ENCODE measurements at places on chromosomes 2 and 18.
A peak's percentile ranks its signal among the peaks of the same experiment; 100 is the strongest.

GRCh38 chr2:96823198-96823597, 7.1 kb downstream of the CNNM3 start:
- no peak for DNase-seq

DNA sequence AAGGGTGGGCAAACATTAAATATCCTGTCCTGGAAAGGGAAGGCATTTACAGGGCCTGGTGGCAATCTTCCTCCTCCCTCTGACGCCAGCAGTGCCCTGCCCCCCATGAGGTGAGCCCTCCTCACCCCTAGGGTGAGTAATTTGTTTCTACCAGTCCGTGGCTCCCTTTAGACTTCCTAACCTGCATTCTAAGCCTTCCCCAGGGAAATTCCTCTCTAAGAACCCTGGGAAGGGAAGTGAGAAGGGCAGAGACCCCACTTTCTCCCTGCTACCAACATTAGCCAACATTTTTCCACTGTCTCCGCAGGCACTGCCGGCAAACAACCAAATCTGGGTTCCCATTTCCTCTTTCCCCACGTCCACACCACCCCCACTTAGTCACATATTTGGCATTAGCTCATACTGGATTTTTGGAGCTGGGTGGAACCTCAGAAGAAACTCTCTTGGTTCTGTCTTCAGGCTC, 69.3 kb downstream of the NRP2 start:
- DNase-seq = no peak

- no peak for DNase-seq
These were observed 893.0 kb downstream of the DSC3 start for GRCh38 chr18:30149585-30149984.

- DNase-seq = no peak
These were observed 1.4 kb downstream of the RPRD1A start for GRCh38 chr18:36066001-36066400.

GRCh38 chr18:22921772-22922171, 11.4 kb upstream of the RBBP8 start:
- DNase-seq = no peak

DNA sequence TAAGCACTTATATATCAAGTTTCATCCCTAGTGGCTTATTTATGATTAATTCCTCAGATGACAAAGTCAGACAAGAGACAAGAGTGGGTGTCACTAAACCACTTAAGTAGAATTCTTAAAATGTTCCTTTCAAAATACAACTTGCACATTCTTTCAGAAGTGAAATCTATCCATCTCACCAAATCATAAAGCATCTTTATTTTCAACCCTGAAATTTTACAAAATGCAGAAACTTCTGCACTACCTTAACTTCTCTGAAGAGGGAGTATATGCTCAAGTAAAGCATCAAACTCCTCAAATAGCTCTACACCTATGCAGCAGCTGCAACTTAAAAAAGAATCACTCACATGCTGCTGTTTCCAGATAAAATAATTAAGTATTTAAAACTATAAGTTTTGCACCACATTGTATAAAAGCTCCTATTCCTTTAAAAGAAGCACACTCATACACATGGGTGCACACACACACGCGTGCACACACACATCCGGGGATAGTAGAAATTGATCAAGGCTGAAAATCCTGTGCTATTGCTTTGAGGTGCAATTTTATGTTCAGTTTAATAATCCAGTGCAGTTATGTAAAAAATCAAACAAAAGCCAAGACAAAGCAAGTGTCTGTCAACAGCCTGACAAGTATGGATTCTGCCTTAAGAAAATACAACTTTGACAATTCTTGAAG, 244.5 kb downstream of the TCF4 start:
- peak; percentile 39 for DNase-seq

- no peak for DNase-seq
These were observed 66.1 kb downstream of the LRRFIP1 start for GRCh38 chr2:237693291-237693994.

DNA sequence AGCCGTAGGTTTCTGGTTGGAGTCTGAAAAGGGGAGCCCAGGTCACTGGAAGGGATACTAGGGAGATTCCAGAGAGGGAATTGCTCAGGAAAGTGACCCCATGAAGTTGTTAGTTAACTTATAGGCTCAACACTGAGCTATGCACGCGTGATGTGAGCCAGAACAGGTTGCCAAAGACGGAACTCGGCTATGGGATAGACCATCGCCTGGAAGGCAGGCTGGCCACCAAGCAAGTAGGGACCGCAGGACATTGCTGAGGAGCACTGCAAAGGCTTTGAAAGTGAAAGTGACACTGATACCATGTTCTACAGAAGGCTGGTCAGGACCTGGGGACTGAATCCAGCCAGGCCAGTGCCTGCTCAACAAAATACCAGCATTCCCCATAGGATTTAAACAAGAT, 7.3 kb downstream of the FARP2 start:
- DNase-seq = no peak

GRCh38 chr2:44778671-44779476, 162.6 kb upstream of the SIX3 start:
- no peak for DNase-seq

GRCh38 chr18:31723990-31724711, 36.5 kb downstream of the SLC25A52 start:
- DNase-seq = no peak

DNA sequence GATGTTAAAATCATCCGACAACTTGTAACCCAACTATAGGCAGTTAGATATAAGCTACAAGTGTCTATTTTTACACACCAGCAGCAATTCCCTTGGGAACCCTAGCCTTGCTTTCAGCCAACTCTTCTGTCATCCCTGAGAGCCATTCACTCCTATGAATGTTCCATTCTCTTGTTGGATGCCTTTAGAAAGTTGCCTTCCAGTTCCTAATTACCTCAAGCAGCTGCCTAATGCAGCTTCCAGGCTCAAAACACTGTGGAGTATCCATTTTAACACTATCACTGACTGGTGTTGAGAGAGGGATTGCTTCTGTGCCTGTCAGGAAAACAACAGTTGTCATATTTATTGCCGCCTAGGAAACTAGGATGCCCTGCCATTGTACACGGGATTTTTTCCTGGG, 402.0 kb upstream of the ACVR2A start:
- DNase-seq = peak; percentile 27

DNA sequence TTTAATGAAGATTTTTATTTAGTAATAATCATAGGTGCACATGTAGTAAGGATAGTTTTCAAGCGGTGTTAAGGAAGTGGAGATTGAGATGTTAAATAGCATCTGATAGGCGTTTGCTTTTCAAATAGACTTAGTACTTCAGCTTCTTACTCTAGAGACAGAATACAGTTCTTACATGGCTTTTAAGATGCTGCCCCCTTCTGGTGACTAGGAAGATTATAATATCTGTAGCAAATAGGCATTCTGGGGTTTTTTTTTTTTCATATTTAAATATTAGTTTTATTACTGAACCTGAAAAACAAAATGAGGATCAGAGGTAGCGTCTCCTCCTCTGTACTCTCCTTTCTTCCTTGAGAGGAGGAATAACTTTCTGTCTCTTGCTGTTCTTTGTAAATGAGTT, 100.2 kb downstream of the AGAP1 start:
- peak; percentile 76 for DNase-seq

GRCh38 chr2:86686905-86687304, 33.2 kb upstream of the RMND5A start:
- no peak for DNase-seq

- no peak for DNase-seq
These were observed 1279.9 kb upstream of the NRXN1 start for GRCh38 chr2:52311862-52312261.

GRCh38 chr2:48733067-48733503, 22.4 kb downstream of the LHCGR start:
- no peak for DNase-seq

DNA sequence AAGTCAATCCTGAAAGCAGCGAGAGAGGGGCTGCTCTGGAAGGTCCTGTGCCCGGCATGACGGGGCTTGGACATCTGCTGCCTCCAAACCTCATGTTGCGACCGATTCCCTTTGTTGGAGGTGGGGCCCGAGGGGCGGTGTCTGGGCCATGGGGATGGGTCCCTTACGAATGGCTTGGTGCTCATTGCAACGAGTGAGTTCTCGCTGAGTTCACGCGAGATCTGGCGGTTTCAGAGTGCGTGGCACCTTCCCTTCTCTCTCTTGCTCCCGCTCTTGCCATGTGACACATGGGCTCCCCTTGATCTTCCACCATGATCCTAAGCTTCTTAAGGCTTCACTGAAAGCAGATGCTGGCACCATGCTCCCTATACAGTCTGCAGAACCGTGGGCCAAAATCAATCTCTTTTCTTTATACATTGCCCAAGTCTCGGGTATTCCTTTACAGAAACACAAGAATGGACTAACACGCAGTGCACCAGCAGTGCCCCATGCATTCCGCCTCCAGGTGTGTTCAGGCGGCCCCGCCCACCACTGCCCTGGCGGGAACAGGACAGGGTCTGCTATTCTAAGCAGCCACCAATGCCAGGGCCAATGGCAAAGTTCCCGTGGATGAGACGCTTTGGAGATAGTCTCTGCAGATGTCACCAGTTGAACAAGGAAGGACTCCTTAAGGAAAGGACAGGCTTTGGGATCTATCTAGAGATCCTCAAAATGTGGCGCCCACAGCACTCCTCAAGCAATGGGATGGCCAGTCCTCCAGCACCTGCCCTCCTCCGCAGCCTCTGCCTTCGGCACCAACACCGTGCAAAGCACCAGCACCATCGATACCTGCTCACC, 63.4 kb downstream of the ZNF516 start:
- DNase-seq = no peak

DNA sequence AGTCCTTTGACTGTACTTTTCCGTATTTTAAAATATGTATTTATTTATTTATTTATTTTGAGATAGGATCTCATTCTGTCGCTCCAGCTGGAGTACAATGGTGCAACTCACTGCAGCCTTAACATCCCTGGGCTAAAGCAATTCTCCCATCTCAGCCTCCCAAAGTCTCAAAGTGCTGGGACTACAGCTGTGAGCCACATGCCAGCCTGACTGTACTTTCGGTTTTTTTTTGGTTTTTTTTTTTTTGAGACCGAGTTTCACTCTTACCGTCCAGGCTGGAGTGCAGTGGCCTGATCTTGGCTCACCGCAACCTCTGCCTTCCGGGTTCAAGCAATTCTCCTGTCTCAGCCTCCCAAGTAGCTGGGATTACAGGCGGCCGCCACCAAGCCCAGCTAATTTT, 28.9 kb upstream of the CCNYL1 start:
- DNase-seq = no peak

GRCh38 chr2:78486565-78486964, 538.9 kb upstream of the REG3G start:
- no peak for DNase-seq

DNA sequence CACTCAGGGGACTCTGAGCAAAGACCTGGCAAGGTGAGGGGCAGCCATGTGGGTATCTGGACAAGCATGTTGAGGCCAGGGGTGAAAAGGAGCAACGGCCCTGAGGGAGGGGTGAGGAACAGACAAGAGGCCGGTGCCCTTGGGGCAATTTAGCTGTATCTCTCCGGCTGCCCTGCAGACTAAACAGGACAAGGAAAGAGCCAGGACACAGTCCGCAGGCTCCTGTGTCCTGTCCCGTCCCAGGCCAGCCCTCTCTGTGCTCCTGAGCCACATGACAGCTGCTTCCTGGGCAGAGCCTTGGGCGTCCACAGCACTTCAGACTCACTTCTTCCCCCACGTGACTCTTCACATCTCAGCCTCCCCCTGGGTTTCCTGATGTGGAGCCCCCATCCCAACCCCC, 206.1 kb downstream of the KLHL29 start:
- no peak for DNase-seq

DNA sequence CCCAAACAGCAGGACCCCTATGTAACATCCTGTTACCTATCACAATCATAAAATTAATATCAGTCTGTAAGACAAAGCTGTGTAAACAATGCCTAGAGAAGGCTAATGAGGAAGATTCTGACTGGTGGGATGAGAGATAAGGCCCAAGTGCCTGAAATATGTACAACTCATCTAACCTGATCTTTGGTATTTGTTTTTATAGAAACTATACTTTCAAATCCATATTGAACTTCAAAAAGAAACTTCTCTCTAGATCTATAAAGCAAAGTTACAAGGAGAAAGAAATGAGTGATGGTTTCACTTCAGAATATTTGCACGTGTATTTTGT, 36.1 kb upstream of the ITGA4 start:
- no peak for DNase-seq

DNA sequence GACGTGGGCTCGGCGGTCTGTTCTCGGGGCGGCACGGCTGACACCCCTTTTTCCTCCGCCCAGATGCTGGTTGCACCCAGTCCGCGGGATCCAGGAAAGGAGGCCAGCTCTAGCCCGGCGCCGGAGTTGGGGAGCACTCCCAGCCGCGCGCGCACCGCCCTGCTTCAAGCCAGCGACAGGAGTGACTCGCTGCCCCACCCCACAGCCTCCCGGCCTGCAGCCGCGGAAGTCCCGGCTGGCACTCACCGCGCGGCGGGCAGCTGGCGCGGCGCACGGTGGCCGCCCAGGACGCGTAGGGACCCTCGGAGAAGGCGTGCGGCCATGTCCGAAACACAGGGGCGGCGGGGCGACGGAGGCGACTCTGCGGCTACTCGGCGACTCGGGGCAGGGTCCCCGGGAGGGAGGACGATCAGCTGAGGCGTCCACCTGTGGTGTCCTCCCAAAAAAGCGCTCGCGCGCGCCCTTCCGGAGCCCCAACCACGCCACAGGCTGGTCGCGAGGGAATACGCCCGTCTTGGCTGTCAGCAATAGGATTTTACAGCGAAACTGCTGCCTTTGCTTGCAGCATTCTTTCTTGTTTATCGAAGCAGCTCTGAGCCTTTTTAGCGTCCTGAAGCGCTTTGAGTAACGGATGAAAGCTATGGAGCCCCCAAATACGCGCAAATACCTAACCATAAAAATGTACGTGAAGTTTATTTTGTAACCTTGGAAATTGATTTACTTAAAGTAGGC, at the start of gene ACADL:
Gene ACADL (minus strand): TSS at position 507 of the 732 bp plus-strand sequence. CDS start 184 bp downstream, at position 323.
- DNase-seq = no peak

DNA sequence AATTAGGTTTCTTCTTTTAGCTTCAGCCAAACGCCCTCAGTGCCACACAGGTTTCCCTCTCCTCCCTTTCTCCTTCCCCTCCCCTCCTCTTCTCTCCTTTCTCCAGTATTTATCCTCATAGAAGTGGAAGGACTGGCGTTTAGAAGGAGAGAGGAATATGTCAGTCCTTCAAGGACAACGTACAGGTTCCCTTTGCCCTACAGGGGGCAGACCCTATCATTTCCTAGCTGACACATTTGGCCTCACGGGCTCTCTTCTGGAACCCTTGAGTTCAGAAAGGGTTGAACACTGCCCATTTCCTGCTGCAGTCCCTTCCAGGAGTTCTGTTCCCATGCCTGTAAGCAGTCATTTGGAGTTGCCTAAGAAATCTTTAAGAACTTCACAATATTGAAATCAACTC, 46.1 kb downstream of the CDCA7 start:
- DNase-seq = peak; percentile 10

GRCh38 chr2:162475661-162476060, 131.7 kb downstream of the GCA start:
- DNase-seq = peak; percentile 95

GRCh38 chr2:217724471-217724870, 278.3 kb downstream of the TNS1 start:
- DNase-seq = no peak

GRCh38 chr2:234251326-234252271, 201.1 kb downstream of the SPP2 start:
- no peak for DNase-seq

GRCh38 chr2:197672371-197672893, 3.0 kb downstream of the RFTN2 start:
- no peak for DNase-seq
